ENCODE measurements at places on chromosomes 1 and 21.

GRCh38 chr1:66243548-66244130, 290.3 kb upstream of the SGIP1 start:
- DNase-seq, result no peak

GRCh38 chr1:111745675-111746613, 6.7 kb upstream of the INKA2 start:
- no peak for DNase-seq

- no peak for DNase-seq
Observed at GRCh38 chr1:41342774-41343355, 18.4 kb upstream of the FOXO6 start.

GRCh38 chr1:161727256-161727924, 6.0 kb downstream of the FCRLB start:
- DNase-seq, result no peak

- no peak for DNase-seq
Observed at GRCh38 chr1:205528887-205529825, 24.7 kb downstream of the CDK18 start.

DNA sequence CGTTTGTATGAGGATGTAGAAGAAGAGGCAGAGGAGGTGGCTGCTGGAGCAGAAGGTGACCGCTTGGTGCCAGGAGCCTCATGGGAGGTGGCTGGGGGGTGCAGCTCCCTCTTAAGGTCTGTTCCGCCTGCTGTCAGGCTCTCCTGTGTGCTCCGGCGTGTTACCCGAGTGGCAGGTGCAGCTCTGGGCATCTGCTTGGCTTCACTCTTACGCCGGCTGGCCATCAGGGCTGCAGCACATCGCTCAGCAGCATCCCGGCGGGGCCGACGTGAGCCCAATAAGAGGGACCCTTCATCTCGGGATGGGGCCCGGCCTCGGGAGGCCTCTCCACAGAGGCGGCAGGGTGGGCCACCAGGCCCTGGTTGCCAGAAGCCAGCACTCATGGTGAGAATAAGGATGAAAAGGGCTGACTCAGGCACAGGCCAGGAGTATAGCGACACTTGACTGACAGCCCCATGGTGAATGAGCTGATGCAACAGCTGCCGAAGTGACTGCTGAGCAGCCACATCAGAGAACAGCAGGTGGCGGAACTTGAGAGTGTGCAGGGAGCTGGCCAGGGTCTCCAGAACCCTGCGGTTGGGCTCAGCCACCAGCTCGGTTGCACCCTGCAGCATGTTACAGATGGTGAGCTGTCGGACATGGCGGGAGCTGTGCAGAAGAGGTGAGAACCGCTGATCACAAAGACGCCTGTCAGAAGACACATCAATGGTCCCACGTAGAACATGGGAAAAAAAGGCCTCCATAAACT, 17.5 kb downstream of the LRRC41 start:
- no peak for DNase-seq

DNA sequence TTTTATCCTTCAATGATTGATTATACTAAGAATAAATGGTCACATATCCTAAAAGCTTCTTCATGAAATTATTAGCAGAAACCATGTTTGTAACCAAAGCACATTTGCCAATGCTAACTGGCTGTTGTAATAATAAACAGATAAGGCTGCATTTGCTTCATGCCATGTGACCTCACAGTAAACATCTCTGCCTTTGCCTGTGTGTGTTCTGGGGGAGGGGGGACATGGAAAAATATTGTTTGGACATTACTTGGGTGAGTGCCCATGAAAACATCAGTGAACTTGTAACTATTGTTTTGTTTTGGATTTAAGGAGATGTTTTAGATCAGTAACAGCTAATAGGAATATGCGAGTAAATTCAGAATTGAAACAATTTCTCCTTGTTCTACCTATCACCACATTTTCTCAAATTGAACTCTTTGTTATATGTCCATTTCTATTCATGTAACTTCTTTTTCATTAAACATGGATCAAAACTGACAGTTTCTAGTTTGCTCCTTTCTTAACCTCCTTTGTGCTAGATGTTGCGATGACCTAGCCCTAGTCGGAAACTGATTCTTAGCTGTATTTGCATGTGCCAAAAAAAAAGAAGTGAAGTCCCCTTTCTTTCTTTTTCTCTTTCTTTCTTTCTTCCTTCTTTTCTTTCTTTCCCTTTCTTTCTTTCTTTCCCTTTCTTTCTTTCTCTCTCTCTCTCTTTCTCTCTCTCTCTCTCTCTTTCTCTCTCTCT, 45.1 kb downstream of the MAP3K7CL start:
- no peak for DNase-seq

- DNase-seq, result no peak
Observed at GRCh38 chr1:54168206-54168965, 15.6 kb upstream of the CDCP2 start.

DNA sequence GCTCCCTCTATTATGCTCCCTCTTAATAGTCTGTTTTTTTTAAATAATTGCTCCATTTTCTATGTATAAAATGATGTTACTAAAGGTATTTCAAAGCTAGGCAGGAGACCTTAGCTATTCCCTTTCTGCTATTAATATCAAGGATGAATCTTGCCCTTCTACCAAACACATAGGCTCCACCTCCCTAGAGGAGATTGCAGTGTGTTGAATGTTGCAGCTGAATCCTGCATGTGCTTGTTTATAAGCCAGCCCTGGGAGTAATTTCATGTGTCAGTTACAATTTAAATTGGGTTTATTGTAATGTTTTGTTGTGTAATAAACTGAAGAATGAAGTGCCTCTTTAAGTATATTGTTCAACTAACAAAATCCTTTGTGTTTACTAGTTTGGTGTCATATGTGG, 66.0 kb downstream of the TMEM200B start:
- no peak for DNase-seq

DNA sequence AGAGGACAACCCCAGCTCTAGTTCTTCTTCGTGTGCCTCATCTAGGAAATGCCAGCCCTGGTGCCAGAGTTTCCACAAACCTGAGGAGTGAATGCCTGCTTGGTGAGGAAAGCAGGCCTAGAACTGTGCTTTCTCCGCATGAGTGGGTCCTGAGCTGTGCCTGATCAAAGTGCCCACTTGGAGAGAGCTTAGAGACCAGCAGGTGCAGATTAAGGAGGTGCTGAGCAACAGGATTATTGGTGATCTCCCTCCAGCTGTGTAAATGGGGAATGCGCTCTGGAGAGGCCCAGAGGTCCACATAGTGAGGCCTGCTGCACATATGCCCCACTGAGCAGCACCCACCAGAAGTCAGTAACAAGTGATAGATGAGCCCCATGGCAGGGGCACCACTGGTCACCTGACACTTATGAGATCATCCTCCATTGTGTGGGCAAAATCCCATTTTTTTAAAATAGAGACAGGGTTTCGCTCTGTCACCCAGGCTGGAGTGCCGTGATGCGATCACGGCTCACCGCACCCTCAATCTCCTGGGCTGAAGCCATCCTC, 127.2 kb upstream of the ZC3H12A start:
- DNase-seq, result no peak

DNA sequence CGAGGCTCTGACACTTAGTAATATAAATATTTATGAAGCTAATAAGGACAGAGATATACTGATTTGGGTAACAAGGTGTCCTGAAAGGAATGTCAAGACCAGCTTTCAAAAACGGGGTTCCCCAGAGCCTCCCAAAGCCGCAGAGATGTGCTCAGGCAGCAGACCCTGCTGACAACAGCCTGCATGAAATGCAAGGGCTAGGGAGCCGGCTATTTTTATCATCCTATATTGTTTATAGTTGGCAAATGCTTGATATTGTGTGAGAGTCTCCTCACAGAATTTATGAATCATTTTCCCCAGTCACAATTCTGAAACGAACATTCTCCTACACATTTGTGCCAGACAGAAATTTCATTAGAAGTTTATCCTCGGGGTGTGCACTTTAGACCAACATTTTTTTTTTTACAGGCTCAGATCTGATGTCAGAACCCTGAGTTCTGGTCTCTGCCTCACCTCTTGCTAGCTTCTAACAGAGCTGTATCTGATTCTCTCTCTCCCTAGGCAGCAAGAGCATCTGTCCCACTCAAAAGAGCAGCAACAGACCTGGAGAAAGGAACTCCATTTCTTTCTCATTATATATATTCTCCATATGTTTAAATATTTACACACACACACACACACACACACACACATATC, 302.3 kb upstream of the PLD5 start:
- no peak for DNase-seq

GRCh38 chr1:153608089-153608682, 4.8 kb downstream of the S100A16 start:
- no peak for DNase-seq

DNA sequence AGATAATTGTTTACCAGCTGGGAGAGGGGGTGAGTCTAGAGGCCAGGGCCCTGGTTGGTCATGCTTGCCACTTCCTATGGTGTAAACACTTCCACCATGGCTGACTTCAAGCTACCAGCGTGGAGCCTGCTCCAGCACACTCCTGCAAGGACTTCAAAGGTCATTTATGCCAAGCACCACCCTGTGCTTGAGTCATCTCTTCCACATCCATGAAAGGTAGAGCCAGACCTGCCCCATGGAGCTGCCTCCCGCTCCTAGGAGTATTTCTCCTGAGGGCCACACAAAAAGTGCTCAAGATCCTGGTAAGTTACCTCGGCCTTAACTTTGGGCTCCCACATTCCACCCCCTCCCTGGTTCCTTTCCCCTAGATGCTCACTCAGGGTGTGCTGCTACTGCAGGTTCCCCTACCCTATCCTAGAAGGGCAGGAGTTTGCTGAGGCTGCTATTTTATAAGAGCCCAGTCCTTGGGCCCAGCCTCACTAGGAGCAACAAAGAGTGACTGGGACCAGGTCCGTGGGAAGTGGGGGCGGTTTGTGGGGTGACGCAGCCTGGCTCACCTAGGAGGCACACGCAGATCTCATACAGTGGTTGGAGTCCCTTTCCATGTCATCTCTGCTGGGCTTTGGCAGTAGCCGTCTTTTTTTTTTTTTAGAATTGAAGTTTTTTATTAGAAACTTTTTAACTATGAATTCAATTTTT, 2.4 kb downstream of the RAB7B start:
- no peak for DNase-seq

GRCh38 chr21:45102391-45102932, 28.1 kb downstream of the ADARB1 start:
- no peak for DNase-seq

DNA sequence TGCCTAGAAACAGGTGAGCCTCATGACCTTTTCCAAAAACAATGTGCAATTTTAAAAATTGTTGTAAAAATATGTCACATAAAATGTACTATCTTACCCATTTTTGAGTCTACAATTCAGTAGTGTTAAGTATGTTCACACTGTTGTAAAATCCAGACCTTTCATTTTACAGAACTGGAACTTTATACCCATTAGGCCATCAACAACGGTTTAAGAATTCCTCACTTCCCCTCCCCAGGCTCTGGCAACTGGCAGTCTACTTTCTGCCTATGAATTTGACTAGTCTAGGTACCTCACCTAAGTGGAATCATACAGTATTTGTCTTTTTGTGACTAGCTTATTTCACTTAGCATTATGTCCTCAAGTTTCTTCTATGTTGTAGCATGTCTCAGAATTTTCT, 8.6 kb downstream of the CTSE start:
- no peak for DNase-seq

DNA sequence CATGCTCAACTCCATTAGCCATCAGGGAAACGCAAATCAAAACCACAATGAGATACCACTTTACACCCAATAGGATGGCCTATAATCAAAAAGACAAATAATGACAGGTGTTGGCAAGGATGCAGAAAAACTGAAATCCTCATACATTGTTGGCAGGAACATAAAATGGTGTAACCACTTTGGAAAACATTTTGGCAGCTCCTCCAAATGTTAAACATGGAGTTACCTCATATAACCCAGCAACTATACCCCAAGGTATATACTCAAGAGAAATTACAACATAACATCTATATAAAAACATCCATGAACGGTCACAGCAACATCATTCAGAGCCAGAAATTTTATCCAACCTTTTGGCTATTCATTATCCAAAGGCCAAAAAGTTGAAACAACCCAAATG, 11.6 kb downstream of the EIF4G3 start:
- DNase-seq, result no peak

DNA sequence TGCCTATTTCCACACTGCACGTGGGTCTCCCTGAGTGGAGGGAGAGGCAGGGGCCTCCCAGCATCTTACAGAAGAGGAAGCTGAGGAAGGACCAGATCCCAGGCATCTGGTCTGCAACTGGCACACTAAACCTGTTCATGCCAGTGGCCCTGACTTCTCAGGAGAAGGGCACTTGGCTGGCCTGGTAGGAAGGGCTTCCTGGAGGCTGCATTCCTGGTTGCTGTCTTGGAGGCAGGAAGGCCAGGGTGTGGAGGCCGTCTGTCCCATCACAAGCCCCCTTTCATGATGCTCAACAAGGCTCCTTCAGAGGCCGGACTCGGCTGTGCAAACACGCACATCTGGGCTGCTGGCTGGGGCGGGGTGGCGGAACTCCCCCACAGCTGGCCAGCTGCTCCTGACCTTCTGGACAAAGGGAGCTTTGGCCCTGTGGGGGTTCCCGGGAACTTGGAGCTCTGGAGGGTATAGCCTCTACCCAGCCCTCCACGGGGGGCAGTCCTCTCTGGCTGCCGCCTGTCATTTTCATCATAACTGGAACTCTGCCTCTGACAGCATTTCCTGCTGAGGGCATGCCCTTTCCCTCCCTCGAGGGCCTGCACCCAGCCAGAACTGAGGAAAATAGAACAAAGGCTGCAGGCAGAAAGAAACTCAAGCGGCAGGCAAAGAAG, 39.2 kb upstream of the POU3F1 start:
- no peak for DNase-seq

DNA sequence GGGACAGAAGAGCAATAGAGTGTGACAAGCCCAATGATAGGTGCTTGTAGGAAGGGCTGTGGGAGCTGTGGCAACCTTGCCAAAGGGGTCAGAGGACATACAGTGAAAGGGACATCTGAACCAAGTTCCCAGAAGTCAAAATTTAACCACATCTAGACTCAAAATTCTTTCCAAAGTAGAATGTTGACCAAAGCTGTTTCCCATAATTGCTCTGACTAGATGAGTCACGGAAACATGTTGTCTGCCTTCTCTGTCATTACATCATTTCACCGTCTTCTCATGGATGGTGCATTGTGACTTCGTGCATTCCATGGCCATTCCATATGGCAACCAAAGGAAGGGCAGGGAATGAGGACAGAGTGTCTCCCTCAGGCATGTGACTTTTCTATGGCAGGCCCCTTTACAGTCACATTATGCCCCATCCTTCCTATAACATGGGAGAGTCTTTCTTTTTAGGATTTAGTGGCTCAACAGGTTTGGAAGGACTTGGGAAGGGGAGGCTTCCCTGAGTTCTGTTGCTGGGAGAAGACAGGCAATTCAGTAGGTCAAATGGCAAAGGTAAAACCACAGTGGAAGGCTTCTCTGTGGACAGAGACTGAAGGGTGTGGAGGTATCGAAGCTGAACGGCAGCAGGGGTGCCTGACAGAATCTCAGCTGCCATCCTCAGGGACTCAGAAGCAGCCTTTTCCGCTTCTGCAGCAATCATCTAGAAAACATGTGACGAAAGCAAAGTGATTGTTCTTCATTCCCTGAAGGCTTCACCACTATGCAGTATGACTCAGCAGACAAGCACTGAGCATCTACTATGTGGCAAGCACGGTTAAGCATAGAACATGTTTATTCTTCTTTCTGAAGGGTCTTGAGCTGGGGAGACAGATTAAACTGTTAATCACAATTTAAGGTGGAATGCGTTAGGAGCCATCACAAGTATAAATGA, 24.7 kb downstream of the NPHS2 start:
- DNase-seq, result no peak
